ENCODE measurements at places on chromosomes 5 and 9.

DNA sequence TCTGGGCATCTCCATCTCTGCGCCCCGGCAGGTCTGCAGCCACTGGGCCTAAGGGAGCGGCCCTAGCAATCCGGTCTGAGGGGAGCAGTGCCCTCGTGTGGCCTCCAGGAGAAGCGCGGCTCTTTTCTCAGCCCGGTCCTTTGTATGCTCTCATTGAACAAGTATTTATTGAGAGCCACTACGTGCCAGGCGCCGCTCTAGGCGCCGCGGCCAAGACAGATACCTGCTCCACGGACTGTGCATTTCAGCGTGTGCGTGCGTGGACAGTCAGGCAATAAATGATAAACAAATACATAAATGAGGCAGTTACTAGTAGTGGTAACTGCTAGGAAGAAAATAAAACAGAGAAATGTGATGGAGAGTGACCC is 2.3 kb upstream of the SLC4A9 start:
- peak; percentile 81 for DNase-seq

DNA sequence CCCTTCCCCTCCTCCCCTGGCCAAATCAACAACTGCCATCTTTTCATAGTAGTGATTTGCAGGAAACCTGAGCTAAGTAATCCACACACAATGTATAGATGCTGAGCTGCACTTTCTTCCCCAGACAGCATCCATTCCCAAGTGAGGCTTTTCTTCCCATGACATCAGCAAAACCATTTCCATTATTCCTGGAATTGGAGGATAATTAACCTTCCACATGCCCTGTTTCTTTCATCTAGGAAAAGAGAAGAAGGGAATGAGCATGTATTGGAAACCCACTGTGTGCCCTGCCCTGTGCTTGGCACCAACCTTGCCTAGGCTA is 268.0 kb downstream of the ZSWIM6 start:
- DNase-seq: no peak

- no peak for DNase-seq
These were observed 90.7 kb downstream of the PTCH1 start for GRCh38 chr9:95425910-95426551.

- no peak for DNase-seq
These were observed 201.9 kb upstream of the NREP start for GRCh38 chr5:111958851-111959250.

GRCh38 chr5:86971034-86971571 is 296.6 kb upstream of the RASA1 start:
- no peak for DNase-seq

GRCh38 chr5:26482076-26482809 is 556.1 kb downstream of the CDH9 start:
- no peak for DNase-seq
